Myocyte (in vitro differentiated cells): ENCODE measurements at places on chromosomes 3 and 15. TPM values are rescaled to one million over a fixed set of nuclear protein-coding genes. Genes with fewer than 3 reads are reported as not detected.

Gene SYNM
- 4.0 and 12.0 TPM in 2 replicates for total RNA-seq

Gene FES
- 0.26 and 0.43 TPM in 2 replicates for total RNA-seq

Gene GMPPB
- total RNA-seq, result 21.9 and 30.0 TPM in 2 replicates

Gene LRRC3B
- not detected in 2 replicates for total RNA-seq

Gene SUSD5
- total RNA-seq, result 8.9 and 10.1 TPM in 2 replicates

DNA sequence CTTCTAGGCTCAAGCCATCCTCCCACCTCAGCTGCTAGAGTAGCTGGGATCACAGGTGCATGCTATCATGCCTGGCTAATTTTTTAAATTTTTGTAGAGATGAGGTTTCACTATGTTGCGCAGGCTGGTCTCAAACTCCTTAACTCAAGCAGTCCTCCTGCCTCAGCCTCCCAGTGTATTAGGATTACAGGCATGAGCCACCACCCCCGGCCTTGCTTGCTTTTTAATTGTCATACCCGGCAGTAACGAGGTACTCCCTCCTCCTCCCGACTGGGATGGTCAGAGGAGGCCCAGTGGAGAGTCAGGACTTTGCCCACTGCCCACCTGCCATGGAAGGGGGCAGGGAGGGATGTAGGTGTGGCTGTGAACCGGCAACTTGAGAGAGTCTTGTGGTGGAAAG lies 4.5 kb downstream of the NOX5 start:
- DNase-seq, result no peak

- DNase-seq, result no peak
Measured at GRCh38 chr3:56931836-56932235, 128.6 kb upstream of the SPATA12 start.

DNA sequence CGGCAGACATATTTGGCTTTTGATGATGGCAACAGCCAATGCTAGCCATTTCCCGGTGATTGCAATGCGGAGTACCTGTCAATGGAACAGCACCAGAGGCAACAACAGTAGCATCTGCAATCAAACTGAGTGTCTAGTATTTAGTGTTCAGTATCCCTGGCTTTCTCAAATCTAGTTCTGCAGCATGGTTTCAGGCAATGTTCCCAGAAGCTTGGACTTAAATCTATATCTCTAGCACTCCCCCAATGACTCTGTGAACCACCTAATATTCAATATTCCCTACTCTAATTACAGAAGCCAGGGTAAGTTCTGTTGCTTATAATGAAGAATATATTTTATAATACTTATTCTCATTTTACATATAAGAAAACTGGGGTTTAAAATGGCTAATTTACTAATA lies 48.2 kb downstream of the TBL1XR1 start:
- no peak for DNase-seq
